ENCODE measurements at places on chromosomes 3 and 15.

DNA sequence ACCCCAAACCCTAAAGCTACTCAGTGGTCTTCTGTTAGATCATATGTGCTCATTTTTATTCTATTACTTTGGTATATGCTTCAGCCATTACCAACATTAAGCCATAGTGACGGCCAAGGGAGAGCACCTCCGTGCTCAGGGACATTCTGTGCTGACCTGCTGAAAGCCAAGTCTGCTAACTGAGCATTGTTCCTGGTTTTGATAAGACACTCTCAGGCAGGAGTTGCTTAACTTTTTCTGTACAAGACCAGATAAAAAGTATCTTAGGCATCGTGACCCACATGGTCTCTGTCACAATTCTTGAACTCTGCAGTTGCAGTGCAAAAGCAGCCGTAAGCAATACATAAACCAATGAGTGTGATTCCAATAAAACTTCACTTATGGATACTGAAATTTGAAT lies 100.6 kb downstream of the KLHL25 start:
- no peak for DNase-seq

- DNase-seq, result no peak
These were observed 51.3 kb upstream of the SCAANT1 start for GRCh38 chr3:63963496-63963895.

DNA sequence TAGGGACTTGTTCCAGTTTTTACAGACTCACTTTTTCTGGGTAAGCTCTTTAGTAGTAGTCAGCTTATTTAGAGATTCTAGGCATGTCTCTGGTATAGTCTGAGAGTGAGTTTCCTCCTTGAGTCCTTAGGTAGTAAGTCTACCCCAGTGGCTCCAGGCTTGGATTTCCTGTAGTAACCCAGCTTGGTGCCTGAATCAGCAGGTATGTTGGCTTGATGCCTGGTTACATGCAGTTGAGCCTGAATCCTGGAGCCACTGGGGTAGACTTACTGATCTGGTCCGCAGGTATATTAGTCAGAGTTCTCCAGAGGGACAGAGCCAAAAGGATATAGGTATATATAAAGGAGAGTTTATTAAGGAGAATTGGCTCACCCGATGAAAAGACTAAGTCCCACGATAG lies 85.8 kb upstream of the RBMS3 start:
- DNase-seq, result no peak

DNA sequence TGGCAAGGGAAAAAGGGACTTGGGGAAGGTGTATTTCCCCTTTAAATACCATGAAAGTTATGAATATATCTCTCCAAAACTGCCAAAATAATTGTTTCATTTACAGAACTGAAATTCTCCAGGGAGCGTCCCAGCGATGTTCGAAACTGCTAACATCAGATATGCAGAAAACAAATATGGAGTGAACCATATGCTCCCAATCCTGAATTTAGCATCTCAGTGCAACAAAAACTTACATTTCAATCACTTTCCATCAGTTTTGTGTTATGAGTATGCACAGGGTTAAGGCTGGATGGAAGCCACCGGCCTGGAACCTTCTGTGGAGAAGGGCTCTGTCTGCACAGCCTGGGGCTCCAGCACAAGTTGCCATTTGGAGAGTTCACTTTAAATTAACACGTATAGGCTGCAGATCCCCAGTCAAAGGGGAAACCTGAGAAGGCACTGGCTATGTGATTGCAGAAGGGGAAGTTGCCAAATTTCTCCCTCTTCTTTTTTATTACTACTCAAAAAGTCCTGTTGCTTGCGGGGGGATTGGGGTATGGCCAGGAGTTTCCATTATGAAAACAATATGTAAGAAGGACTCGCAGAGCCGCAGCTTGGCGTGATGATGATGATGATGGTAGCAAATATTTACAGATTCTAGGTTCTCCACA lies 56.9 kb upstream of the FOXP1 start:
- no peak for DNase-seq

Measured in activated CD4-positive, alpha-beta T cell treated with anti-CD3 and anti-CD28 coated beads, Interleukin-2, amount 50 U/mL, for 4 hours (primary cell).